Lower lobe of right lung (tissue), 2 donors: ENCODE measurements at places on chromosomes 2 and 18. TPM values are rescaled to one million over a fixed set of nuclear protein-coding genes. Genes with fewer than 3 reads are reported as not detected.

DNA sequence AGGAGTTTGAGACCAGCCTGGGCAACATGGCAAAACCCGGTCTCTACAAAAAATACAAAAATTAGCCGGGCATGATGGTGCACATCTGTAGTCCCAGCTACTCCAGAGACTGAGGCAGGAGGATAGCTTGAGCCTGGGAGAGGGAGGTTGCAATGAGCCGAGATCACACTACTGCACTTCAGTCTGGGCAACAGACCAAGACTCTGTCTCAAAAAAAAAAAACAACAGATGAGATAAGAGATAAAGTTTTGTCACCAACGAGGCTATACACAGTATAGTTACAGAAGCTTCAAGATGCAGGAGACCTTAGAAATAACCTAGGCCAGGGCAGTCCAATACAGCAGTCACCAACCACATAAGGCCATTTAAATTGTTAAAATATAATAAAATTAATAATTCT lies 9.4 kb downstream of the FAM124B start:
- H3K4me3 ChIP-seq = no peak overlapping the region
- H3K36me3 ChIP-seq = no peaks in the 10 kb centered on the region
- H3K27me3 ChIP-seq = no peaks in the 10 kb centered on the region
- DNase-seq = no peak
- no peaks in the 10 kb centered on the region for H3K4me1 ChIP-seq

- H3K27me3 ChIP-seq = no peaks in the 10 kb centered on the region
- no peak for DNase-seq
- H3K27ac ChIP-seq = no peak overlapping the region
- peaks cover 54% of the 10 kb centered on the region for H3K36me3 ChIP-seq
- no peaks in the 10 kb centered on the region for H3K4me1 ChIP-seq
Observed at GRCh38 chr2:96184188-96184587, 24.4 kb downstream of the STARD7 start.

PIEZO2 gene
- 11.1 TPM for total RNA-seq

DNA sequence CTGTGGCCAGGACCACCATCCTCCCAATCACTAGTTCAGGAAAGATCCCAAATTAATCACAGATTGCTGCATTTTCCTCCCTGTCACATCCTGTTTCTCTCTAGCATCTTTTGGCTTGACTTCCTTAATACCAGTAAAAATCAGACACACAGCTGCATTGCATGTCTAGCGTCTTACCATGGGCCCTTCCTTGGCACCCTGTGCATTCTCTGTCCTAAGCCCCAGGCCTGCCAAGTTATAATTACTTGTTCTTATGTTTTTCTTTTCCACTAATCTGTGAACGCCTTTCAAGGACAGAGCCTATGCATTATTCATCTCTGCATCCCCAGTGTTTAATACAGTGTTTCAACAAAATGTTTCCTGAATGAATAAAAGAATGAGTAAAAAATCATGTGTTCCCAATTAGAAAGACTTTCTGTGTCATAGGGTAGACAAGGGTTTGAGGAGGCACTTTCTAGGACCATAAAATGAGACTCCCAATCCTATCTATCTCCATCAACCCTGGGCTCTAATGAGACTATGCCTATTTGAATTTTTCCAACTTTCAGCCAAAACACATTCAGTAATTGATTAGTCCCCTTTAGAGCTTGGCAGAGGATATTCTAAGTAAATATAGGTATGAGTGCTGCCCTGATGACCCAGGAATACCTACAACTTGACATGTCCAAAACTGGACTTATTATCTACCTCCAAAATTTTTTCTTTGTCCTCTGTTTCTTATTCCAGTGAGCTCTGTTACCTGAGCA lies 10.3 kb upstream of the NT5C1B start:
- H3K4me3 ChIP-seq = no peak overlapping the region
- no peaks in the 10 kb centered on the region for H3K4me1 ChIP-seq
- H3K27ac ChIP-seq = no peak overlapping the region
- DNase-seq = no peak

DNA sequence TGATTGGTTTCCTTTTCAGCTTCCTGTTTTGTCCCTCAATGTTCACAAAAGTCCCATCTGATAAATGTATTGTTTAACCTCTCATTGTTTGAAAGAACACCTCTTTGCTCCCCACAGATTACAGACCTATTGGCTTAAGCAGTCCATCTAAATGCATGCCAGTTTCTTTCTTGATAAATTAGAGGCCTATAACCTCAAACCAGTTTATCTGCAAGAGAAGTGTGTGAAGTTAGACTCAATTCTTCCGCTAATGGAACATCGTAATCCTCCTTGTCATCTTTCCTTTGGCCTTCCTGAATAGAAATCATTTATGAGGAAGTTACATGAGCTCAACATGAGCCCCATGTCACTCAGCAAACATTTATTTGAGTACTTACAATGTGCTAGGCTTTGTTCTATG lies 74.0 kb downstream of the FRZB start:
- H3K36me3 ChIP-seq = no peaks in the 10 kb centered on the region
- no peak overlapping the region for H3K27ac ChIP-seq
- H3K4me1 ChIP-seq = no peaks in the 10 kb centered on the region
- H3K4me3 ChIP-seq = no peak overlapping the region

DNA sequence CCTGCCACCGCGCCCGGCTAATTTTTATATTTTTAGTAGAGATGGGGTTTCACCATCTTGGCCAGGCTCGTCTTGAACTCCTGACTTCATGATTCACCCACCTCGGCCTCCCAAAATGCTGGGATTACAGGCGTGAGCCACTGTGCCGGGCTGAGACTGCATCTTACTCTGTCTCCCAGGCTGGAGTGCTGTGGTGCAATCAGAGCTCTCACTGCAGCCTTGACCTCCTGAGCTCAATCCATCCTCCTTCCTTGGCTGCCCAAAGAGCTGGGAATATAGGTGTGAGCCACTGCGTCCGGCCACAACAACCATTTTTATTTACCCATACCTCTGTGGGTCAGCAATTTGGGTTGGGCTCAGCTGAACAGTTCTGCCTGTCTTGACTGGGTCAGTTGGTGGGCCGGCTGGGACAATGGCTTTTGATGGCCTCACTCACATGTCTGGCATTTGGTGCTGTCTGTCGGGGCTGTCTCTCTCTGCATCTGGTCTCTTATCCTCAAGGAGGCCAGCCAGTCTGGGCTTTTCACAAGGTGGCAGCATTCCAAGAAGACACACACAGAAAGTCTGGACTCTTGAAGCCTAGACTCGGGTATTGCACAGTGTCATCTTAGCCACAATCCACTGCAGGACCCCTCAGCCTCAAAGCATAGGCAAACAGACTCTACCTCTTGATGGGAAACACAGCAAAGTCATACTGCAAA lies 116.8 kb upstream of the GATA6 start:
- no peak overlapping the region for H3K27ac ChIP-seq
- no peak for DNase-seq
- no peaks in the 10 kb centered on the region for H3K27me3 ChIP-seq
- no peaks in the 10 kb centered on the region for H3K36me3 ChIP-seq
- H3K4me3 ChIP-seq = no peak overlapping the region
- H3K4me1 ChIP-seq = no peaks in the 10 kb centered on the region

RESP18 gene
- not detected for total RNA-seq

DNA sequence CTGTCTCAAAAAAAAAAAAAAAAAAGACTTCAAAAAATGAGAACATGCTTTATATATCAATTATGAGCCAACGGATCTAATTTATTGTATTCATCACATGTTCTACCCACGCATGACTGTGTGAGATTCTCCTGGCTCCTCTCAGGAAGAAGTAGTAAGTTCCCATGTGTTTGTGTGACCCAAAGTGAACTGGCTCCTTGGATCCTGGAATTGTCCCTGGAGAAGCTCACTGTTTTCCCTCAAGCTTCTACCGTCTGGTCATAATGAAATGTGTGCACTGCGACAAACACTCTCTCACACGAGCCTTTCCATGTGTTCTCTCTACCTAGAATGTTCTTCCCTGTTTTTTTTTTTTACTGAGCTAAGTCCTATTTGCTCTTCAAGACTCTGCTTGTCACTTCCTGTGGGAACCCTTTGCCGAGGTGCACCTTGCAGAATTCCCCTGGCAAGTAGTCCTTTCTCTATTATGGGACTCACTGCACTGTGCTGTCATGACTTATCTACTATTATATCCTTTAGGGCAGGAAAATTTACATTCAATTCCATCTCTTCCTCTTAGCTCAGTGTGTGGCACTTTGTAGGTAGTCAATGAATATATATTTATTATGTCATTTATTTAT lies 83.2 kb upstream of the THOC1 start:
- no peak for DNase-seq
- H3K27ac ChIP-seq = no peak overlapping the region
- H3K27me3 ChIP-seq = no peaks in the 10 kb centered on the region
- H3K4me1 ChIP-seq = no peaks in the 10 kb centered on the region
- no peak overlapping the region for H3K4me3 ChIP-seq
- H3K36me3 ChIP-seq = peaks cover 11% of the 10 kb centered on the region

DNA sequence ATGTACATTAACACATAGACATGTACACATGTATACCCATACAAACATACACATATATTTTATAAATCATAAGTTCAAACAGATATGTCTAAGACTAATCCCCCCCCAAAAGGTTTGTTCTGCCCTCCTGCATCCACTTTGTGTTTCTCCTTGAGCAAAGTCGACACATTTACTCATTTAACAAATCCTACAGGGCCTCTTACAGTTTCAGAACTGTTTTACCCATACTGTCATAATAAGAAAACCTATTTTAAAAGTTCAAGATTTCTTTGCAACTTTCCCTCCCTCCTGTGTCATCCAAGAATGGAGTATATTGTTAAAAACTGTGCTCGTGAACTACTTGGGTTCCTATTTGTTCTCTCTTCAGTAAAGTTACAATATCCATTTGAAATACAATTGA lies 166.7 kb downstream of the L3MBTL4 start:
- H3K36me3 ChIP-seq = no peaks in the 10 kb centered on the region
- H3K4me1 ChIP-seq = no peaks in the 10 kb centered on the region
- H3K27me3 ChIP-seq = no peaks in the 10 kb centered on the region
- no peak overlapping the region for H3K27ac ChIP-seq
- DNase-seq = no peak
- no peak overlapping the region for H3K4me3 ChIP-seq

- no peaks in the 10 kb centered on the region for H3K4me1 ChIP-seq
- H3K27me3 ChIP-seq = no peaks in the 10 kb centered on the region
- H3K27ac ChIP-seq = no peak overlapping the region
- DNase-seq = no peak
- H3K36me3 ChIP-seq = no peaks in the 10 kb centered on the region
- no peak overlapping the region for H3K4me3 ChIP-seq
Observed at GRCh38 chr18:30469091-30469490, 573.5 kb downstream of the DSC3 start.

DNA sequence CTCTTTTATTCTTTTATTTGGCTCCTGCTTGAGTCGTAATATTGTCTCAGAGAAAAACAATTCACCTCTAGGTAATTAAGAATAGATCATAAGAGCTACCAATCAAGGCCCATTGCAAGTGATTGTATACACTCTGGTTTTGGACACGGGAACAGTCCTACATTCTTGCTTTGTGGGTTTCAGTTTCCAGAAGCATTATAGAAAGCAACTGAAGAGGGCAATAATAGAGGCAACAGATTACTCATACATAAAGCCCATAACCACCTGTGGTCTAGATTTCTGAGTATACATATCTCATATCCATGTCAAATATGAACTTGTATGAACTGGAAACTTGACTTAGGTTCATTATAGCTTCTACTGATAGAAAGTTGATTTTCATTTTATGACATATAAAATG lies 65.4 kb downstream of the DIS3L2 start:
- no peaks in the 10 kb centered on the region for H3K4me1 ChIP-seq
- H3K27me3 ChIP-seq = no peaks in the 10 kb centered on the region
- H3K4me3 ChIP-seq = no peak overlapping the region
- no peak overlapping the region for H3K27ac ChIP-seq
- DNase-seq = no peak
- H3K36me3 ChIP-seq = peaks cover 59% of the 10 kb centered on the region

DNA sequence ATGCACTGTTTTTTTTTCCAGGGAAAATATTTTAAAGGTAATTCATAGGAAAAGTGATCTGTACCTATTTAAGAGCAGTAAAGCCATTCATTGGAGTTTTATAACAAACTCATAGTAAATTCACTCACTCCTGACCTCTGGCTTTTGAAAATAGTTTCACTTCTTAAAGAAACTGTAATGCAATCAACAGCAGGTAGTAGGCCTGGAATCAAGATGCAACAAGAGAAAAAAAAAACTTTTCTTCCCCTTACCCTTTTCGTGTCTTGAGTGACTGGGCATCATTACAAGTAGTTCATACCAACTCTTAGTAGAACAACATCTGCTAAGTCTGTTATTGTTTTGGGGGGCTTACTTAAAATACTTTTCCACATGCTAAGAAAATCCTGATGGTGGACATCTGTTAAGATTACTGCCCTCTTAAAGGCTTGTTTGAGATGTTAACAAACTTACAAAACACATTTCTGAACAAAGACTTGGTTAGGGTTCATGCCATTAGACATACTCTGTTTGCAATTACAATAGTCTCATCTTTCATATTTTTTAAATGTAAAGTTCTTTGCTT lies 164.1 kb upstream of the FOSL2 start:
- H3K27ac ChIP-seq = no peak overlapping the region
- H3K36me3 ChIP-seq = no peaks in the 10 kb centered on the region
- no peaks in the 10 kb centered on the region for H3K27me3 ChIP-seq
- DNase-seq = no peak

GRCh38 chr2:132605236-132606180 lies 64.5 kb downstream of the LYPD1 start:
- no peak for DNase-seq
- H3K4me3 ChIP-seq = no peak overlapping the region
- H3K27ac ChIP-seq = no peak overlapping the region
- no peaks in the 10 kb centered on the region for H3K36me3 ChIP-seq
- H3K27me3 ChIP-seq = no peaks in the 10 kb centered on the region

SULT6B1 gene
- not detected for total RNA-seq

RRM2 gene
- total RNA-seq = 8.4 TPM

PTPRN gene
- not detected for total RNA-seq

STAM2 gene
- 39.8 TPM for total RNA-seq

GRCh38 chr2:1813371-1813770 lies 69.1 kb upstream of the PXDN start:
- no peaks in the 10 kb centered on the region for H3K36me3 ChIP-seq
- H3K27ac ChIP-seq = no peak overlapping the region
- DNase-seq = no peak
- H3K4me1 ChIP-seq = no peaks in the 10 kb centered on the region
- peaks cover 6% of the 10 kb centered on the region for H3K27me3 ChIP-seq

DNA sequence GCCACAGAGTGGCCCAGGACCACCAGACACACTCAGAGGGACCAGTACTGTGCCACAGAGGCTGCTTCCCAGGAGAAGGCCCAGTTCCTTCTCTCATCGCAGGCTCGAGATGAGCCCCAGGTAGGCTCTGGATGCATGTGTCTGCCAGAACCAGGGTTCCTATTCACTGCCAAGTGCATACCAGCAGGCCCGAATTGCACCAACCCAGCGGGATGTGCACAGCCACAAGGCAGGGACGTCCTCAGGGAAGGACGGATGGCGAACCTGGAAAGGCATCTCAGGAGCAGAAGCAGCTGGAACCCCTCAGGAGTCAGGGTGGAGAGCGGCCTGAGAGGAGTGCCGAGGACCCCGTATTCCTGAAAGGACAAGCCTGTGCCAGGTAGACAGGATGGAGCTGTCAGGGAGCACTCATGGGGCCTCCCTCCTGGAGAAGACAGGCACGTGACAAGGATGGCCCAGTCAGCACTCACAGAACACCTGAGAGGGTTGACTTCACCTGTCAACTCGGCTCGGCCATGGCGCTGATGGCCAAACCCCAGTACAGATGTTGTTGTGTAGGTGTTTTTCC lies 73.7 kb downstream of the PTGR3 start:
- no peaks in the 10 kb centered on the region for H3K4me1 ChIP-seq
- no peaks in the 10 kb centered on the region for H3K27me3 ChIP-seq
- H3K36me3 ChIP-seq = no peaks in the 10 kb centered on the region
- no peak for DNase-seq

- H3K4me1 ChIP-seq = peaks cover 4% of the 10 kb centered on the region
- no peak overlapping the region for H3K4me3 ChIP-seq
- H3K27me3 ChIP-seq = no peaks in the 10 kb centered on the region
- H3K36me3 ChIP-seq = no peaks in the 10 kb centered on the region
- no peak for DNase-seq
Observed at GRCh38 chr18:35516351-35516750, 18.6 kb upstream of the INO80C start.
